ENCODE measurements at places on chromosomes 12 and 14.

DNA sequence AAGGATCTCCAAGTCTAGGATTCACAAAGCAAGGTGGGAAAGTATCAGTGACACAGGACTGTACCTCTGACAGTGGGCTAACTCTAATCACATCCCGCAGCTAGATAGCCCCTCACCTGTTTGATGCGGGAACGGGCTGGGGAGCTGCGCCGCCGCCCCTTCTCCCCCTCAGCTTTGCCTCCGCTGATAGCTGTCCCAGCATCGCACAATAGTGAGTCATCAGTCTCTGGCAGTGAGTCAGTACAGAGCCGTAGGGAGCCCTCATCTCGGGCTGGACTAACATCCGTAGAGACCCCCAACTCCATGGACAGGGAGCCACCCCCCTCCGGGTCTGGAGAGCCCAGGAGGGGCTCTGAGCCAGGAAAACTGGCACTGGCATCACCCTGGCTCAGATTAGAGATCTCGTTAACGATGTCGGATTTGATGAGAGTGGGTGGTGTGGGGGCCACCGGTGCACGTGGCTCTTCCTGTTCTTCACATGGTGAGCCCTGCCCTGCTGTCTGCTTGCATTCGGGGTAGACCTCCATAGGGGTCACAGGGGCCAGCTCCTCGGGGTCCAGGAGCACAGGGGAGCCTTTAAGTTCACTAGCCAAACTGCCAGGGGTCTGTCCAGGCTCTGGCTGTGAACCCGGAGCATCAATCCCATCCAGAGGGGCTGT is 10.9 kb downstream of the KMT2D start:
- DNase-seq, result no peak

DNA sequence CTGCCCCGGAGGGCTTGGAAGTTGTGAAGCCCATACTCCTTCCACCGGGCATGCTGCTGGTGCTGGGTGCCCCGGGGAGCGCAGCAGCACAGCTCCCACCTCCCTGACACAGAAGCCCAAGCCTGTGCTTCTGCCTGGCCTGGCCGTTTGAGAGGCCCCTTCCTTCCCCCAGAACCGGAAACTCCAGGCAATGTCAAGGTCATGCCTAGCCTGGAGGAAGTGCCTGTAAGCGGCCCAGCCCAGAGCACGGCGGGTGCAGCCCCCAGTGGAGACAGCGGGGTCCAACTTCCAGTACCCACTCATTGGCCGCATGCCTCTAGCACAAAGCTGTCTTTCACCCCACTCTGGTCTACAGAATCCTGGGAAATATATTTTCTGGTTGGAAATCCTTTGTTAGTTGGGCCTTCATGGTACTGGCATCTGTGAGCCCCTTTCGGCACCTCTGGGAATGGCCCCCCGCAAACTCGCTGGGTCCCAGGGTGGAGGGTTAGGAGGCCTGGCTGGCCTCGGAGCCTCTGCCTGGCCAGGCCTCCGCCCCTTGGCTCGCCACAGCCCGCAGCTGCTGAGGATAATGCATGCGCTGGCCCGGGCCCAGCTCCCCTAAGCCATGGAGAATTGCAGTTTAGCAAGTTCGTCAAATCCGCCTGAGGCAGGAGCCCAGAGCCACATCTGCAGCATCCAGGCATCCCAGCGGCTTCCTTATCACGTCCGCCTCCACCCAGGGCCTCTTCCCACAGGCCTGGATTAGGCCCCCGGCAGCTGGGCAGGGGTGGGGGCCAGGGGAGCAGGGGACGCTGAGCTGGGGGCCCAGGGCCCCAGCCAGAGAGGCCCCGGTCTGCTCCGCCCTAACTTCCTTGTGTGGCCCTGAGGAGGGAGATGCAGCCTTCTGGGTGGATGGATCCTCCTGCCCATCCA is 48.9 kb upstream of the DLK1 start:
- DNase-seq, result no peak

DNA sequence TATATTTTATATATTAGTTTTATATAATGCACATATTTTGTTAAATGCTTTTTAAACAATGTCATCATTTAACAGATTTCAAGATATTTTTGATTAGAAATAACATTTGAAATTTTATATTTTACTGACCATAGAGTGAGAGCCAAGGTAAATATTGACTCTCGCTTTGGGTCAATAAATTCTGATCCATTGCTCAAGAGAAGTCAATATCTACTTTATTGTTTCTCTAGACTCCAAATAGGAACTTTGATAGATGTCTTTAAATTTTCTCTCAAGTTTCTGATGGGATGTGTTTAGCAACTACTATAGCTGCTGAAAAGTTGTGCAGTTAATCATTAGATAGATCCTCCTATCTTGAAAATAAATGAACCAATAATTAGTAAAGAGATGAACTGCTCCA is 61.4 kb upstream of the ATXN7L3B start:
- no peak for DNase-seq

GRCh38 chr12:50038336-50038735 is 13.0 kb upstream of the RACGAP1 start:
- DNase-seq, result no peak

GRCh38 chr12:83018088-83018487 is 331.4 kb downstream of the TMTC2 start:
- no peak for DNase-seq

- no peak for DNase-seq
Observed at GRCh38 chr12:95102916-95103671, 29.7 kb upstream of the NR2C1 start.

DNA sequence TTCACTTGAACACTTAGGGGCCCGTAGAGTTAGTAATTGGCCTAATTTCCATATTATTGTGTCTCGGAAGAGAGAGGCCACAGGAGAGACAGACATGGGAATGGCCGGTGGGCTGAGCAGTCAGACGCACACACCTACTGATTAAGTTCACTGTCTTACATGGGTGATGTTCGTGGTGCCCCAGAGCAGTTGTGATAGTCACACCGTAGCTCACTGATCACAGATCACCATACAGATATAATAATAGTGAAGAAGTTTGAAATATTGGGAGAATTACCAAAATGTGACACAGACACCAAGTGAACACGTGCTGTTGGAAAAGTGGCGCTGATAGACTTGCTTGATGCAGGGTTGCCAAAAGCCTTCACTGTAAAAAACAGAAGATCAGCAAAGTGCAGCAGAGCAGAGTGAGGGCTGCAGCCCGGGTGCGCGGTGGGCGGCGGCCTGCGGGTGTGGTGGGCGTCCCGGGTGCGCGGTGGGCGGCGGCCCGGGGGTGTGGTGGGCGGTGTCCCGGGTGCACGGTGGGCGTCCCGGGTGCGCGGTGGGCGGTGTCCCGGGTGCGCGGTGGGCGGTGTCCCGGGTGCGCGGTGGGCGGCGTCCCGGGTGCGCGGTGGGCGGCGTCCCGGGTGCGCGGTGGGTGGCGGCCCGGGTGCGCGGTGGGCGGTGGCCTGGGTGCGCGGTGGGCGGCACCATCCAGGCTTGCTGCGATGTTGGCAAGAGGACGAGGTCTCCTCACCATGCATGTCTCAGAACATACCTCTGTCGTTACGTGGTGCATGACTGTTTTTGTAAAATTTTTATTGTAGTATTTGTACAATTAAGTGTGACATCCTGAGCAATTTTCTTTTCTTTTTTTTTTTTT is 34.3 kb upstream of the TEX22 start:
- DNase-seq, result no peak

Data from esophagus squamous epithelium (tissue), 5 donors.